ENCODE measurements at places on chromosomes 2 and 18.

GRCh38 chr18:26159353-26159752, 25.7 kb downstream of the PSMA8 start:
- DNase-seq: no peak

- no peak for DNase-seq
Measured at GRCh38 chr18:3511980-3512379, 62.0 kb downstream of the TGIF1 start.

GRCh38 chr2:42361728-42362283, 789 bp upstream of the COX7A2L start:
- no peak for DNase-seq

- DNase-seq: no peak
Measured at GRCh38 chr18:46810481-46811000, 53.7 kb upstream of the ST8SIA5 start.

GRCh38 chr2:234995332-234996068, 43.7 kb downstream of the SH3BP4 start:
- no peak for DNase-seq

GRCh38 chr2:76448956-76449355, 738.2 kb upstream of the GCFC2 start:
- no peak for DNase-seq

GRCh38 chr2:209876211-209876610, 104.6 kb downstream of the UNC80 start:
- no peak for DNase-seq

- DNase-seq: no peak
Measured at GRCh38 chr2:201600906-201601305, 42.4 kb downstream of the TMEM237 start.

DNA sequence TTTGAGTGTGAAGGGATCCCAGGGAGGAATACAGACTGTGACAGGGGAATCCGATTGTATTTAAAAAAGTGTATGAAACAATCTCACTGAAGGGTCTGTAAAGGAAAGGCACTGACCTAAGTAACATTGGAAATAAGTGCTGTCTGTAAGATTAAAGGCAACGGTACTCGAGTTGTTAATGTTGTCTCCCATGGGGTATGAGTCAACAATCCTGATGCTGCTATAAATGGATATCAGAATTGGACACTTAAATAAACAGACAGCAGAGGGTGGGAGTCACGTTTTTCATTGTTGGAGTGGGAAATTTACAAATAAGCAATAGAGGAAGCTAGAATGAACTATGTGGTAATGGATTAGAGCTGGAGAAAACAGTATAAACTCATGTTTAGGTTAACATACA, 452.4 kb upstream of the RGPD4 start:
- DNase-seq: no peak

- no peak for DNase-seq
Measured at GRCh38 chr2:189613650-189614420, 33.2 kb upstream of the SLC40A1 start.

DNA sequence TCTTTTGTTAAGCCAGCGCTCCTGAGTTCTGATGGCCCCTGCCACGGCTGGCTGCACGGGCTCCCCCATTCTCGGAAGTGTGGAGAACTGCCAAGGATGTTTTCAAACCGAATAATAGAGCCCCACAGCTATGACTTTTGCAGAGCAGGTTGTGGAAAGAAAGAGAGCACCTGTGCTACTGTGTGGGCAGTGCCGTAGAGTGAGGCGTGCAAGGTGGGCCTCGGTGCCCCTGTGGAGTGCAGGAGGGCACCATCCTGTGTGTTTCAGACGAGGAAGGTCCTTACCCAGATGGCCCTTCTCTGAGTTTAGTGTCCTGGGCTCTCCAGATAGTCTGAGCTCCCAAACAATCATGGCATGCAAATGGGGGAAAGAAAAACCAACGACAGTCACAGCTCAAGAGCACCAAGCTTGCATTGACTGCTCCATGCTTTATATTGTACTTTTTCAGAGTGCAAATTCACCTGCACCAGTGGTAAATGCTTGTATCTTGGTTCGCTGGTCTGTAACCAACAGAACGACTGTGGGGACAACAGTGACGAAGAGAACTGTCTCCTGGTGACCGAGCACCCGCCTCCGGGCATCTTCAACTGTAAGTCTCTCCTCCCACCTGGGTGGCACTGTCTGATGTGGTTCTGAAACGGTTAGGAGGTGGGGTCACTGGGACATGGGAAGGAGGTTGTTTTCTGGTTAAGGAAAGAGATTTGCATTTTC, 219.4 kb downstream of the LDLRAD4 start:
- peak; percentile 10 for DNase-seq

DNA sequence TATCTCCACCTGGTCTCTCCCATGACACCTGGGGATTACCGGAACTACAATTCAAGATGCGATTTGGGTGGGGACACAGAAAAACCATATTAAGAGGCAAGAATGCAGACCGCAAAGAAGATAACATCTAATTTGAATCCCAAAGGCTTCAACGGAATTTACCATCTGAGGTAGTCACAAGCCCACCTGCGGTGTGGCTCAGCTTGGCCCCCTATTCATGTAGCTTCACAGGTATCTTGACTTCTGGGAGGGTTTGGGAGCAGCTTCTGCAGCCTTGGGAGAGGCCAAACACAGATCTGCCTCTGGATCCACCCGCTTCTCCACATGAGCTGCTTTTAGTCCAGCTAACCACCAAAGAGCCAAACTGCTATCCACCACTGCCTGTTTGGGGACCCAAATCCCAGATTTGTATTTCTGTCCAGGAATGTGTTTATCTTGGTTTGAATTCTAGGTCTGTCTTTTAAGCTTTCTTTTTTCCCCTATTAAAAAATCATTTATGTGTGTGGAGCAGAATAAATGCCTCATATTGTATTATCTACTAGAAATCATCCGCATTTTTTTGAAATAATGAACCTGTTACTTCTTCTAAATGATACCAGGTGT, 247.6 kb downstream of the DLGAP1 start:
- no peak for DNase-seq

Data from activated CD4-positive, CD25-positive, alpha-beta regulatory T cell (primary cell).